CD4-positive, alpha-beta T cell (primary cell): ENCODE measurements at places on chromosomes 11 and 22. TPM values are rescaled to one million over a fixed set of nuclear protein-coding genes. Genes with fewer than 3 reads are reported as not detected.

DNA sequence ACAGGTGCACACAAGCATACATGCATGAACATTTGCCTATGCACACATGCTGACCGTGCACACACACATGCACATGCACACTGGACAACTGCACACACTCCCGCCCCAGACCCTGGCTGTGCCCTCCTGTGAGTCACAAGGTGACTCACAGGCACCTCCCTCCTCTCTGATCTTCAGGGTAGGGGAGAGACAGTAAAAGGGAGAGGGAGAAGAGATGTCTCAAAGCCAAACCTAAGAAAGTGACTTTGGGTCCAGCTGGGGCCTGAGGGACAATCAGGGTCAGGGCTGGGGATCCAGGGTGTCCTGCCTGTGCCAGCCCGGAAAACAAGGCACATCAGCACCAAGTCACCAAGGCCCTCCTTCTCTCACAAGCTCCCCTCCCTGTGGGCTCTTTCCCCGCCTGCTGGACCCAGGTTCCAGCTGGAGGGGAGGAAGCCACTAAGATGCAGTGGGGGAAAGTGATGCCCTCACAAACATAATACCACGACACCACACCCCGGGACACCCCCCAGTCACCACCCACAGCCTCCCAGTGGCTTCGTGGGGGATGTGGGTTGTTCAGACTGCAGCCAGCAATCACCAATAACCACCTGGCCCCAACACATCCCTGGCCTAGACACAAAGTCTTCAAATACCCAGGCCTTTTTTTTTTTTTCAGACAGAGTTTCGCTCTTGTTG lies 39.3 kb downstream of the PDGFB start:
- H3K4me1 ChIP-seq = peaks cover 26% of the 10 kb centered on the region
- no peaks in the 10 kb centered on the region for H3K27me3 ChIP-seq
- DNase-seq = peak; percentile 11

- H3K27me3 ChIP-seq = no peaks in the 10 kb centered on the region
- H3K27ac ChIP-seq = no peak overlapping the region
- H3K4me1 ChIP-seq = peaks cover 27% of the 10 kb centered on the region
- no peak for DNase-seq
Measured at GRCh38 chr11:119062779-119063178, 4.8 kb upstream of the VPS11 start.

DNA sequence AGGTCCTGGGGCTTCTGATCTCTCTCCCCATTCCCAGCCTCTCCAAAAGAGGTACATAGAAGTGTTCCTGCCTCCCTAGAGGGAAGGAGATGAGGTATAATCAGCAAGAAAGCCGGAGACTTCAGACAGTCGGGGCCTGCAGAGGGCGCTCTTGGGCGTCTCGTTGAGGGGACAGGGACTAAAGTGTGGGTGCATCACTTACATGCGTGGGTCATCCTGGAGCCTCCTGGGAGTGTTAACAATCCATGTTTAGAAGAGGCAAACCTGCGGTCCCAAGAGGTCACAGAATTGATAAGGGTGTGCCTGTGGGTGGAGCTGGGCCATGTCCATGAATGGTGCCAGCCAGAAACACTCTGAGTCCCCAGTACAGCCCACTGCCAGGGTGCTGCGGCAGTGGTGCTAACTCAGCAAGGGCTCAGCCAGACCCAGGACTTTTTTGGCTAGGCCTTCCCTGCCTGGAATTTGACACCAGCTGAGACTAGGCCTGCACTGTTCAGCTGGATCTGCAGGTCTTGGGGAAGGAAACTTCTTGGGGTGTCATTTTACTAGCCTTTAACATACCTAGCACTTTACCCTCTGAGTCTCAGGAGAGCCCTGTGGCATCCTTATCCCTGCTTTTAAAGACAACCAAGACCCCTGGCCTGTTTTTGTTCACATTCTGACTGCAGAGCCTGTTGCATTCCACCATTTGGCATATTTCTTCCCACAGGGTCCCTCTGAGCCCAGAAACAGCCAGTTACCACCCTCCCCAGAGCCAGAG lies 5.5 kb downstream of the YDJC start:
- peak; percentile 46 for DNase-seq
- peaks cover 58% of the 10 kb centered on the region for H3K4me1 ChIP-seq
- no peak overlapping the region for H3K27ac ChIP-seq

- peaks cover 13% of the 10 kb centered on the region for H3K27me3 ChIP-seq
- no peaks in the 10 kb centered on the region for H3K4me1 ChIP-seq
- H3K27ac ChIP-seq = no peak overlapping the region
- H3K36me3 ChIP-seq = no peaks in the 10 kb centered on the region
Measured at GRCh38 chr11:119578521-119579191, 150.3 kb downstream of the NECTIN1 start.

DNA sequence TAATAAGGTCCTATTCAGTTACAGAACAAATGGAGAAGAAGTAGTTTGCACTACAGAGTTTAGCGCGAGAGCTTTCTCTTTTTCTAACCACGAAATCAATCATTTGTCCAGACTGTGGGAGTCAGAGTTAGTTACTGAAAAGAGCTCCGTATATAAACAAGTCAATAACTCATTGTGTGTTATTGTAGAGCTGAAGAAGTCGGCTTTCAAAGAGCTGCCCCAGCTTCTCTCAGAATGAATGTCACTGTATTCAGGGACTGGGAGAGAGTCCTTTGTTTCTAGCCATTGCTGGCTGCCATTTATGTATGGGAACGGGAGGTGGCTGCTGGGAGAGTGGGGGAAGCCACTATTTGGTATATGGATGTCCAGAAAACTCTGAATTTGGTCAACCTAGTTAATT lies 227.8 kb downstream of the DCDC1 start:
- no peaks in the 10 kb centered on the region for H3K4me1 ChIP-seq
- DNase-seq = no peak
- no peaks in the 10 kb centered on the region for H3K36me3 ChIP-seq
- H3K27me3 ChIP-seq = no peaks in the 10 kb centered on the region
- H3K27ac ChIP-seq = no peak overlapping the region

- H3K4me3 ChIP-seq = peak overlapping the region; percentile 81
- H3K27me3 ChIP-seq = no peaks in the 10 kb centered on the region
- DNase-seq = peak; percentile 68
- peak overlapping the region; percentile 93 for H3K27ac ChIP-seq
- peaks cover 55% of the 10 kb centered on the region for H3K4me1 ChIP-seq
Measured at GRCh38 chr11:64340671-64341335, 799 bp downstream of the CCDC88B start.

- H3K4me1 ChIP-seq = peaks cover 48% of the 10 kb centered on the region
- H3K27ac ChIP-seq = peak overlapping the region; percentile 86
- no peak for DNase-seq
- no peak overlapping the region for H3K4me3 ChIP-seq
- peaks cover 48% of the 10 kb centered on the region for H3K36me3 ChIP-seq
- no peaks in the 10 kb centered on the region for H3K27me3 ChIP-seq
Measured at GRCh38 chr11:64804346-64805210, 1.6 kb upstream of the MAP4K2 start.

Gene RSF1
- total RNA-seq = 87.7 TPM

Gene MADD
- 161 TPM for total RNA-seq

Gene CARD16
- 22.4 TPM for total RNA-seq

Gene GP1BB
- total RNA-seq = not detected

- no peak overlapping the region for H3K4me3 ChIP-seq
- H3K27me3 ChIP-seq = no peaks in the 10 kb centered on the region
- H3K27ac ChIP-seq = no peak overlapping the region
Measured at GRCh38 chr11:60948250-60948649, 3.7 kb downstream of the SLC15A3 start.

GRCh38 chr11:33667819-33668467 lies 32.7 kb downstream of the C11orf91 start:
- H3K27ac ChIP-seq = no peak overlapping the region
- H3K4me1 ChIP-seq = no peaks in the 10 kb centered on the region
- H3K36me3 ChIP-seq = no peaks in the 10 kb centered on the region
- no peak for DNase-seq
- no peaks in the 10 kb centered on the region for H3K27me3 ChIP-seq

DNA sequence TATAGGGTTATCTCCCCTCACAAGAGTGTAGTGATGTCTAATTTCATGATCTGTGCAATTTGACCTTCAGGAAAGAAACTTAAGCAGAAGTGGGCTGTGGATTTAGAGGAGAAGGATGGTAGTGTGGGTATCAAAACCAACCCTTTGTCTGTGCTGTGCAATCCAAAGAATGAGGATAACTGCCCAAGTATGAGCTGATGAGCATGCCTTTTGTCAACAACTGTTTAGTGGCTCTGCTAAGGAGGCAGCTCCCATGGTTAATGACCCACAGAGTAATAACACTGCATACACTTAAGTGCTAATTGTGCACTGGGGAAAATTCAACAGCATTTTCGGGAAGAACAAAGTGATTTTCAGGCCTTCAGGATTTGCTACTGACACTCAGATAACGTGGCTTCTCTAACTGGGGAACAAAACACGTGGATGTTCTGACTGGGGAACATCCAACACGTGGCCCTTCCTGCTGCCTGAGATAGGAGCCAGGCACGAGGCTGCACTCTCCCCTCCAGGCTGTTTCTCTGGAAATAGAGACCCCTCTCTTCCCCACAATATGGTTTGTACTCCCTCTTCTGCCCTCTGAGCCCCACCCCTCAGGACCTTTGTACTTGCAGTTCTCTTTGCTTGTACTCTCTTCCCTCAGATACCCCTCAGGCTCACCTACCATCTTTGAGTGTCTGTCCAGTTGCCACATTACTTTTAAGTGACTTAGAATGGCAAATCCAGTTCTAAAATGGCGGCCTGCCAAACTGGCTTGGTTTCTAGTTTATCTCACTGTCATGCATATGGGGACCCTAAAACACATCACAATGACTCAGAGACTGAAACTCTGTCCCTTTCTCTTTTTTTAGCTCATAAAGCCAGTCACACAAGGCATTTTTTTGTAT lies 234.9 kb upstream of the POU2AF2 start:
- no peaks in the 10 kb centered on the region for H3K36me3 ChIP-seq
- H3K4me3 ChIP-seq = no peak overlapping the region
- H3K4me1 ChIP-seq = no peaks in the 10 kb centered on the region
- no peak overlapping the region for H3K27ac ChIP-seq

- peaks cover 7% of the 10 kb centered on the region for H3K27me3 ChIP-seq
- H3K36me3 ChIP-seq = no peaks in the 10 kb centered on the region
- no peak overlapping the region for H3K27ac ChIP-seq
- H3K4me1 ChIP-seq = no peaks in the 10 kb centered on the region
- DNase-seq = no peak
- H3K4me3 ChIP-seq = no peak overlapping the region
Measured at GRCh38 chr22:18994701-18995326, 58.7 kb upstream of the PRODH start.

DNA sequence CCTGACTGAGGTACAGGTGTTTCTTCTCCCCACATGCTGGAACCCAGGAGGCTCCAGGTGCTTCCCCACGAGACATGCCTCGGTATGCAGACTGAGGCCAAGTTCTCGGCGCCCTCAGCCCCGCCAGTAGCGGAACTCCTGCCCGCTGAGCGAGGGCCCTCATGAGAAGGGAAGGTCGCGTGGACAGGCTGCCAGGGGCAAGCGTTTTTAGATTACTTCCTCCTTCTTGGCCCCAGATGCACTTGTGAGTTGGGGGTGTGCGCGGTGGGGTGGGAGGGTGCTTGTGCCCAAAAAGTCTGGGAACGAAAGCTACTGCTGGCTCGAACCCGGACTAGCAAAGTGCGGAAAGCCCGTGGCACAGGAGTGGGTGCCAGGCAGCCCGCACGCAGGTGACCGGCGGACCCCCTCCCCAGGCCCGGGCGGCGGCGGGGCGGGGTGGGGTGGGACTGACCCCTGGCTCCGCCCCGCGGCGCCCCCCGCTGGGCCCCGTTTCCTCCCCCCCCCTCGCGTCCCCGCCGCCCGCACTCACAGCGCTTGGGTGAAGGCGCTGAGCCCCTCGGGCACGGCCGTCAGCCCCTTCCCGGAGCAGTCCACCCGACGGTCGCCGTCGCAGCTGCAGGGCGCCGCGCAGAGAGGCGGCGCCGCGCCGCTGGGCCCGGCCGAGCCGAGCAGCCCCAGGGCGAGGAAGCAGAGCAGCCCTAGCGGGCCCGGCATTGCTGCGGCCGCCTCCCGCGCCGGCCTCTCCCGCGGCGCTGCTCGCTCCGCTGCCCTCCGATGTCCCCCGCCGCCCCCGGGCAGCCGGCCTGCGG lies 797 bp downstream of the LGR4 start:
- H3K27ac ChIP-seq = no peak overlapping the region
- H3K27me3 ChIP-seq = peaks cover 18% of the 10 kb centered on the region
- H3K36me3 ChIP-seq = no peaks in the 10 kb centered on the region
- peak overlapping the region; percentile 57 for H3K4me3 ChIP-seq
- peaks cover 17% of the 10 kb centered on the region for H3K4me1 ChIP-seq
- peak; percentile 35 for DNase-seq

Gene PAX6
- not detected for total RNA-seq

DNA sequence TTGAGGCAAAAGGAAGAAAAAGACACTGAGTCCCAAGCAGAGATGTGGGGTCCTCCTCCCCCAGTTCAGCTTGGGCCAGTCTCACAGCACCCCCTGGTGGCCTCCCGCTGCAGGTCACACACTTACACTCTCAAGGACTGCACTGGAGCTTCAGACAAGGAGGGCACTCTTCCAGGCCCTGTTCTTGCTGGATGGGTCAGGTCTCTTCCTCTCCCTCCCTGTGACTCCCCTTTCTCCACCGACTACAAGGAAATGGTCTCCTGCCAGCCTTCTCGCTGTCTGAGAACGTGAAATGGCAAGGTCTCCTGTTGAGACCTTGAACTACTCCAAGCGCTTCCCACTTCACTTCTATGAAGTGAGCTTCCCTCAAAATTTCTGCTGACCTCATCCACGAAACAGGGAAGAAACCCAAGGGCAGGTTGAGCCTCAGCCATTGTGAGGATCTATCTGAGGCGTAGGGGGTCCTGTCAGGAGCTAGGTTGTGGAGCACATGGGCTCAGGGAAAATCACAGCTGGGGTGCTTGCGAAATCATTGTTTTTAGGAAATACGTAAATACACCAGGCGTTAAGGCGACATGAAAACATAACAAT lies 11.2 kb upstream of the IGLL1 start:
- H3K27me3 ChIP-seq = no peaks in the 10 kb centered on the region
- no peaks in the 10 kb centered on the region for H3K36me3 ChIP-seq
- no peak overlapping the region for H3K27ac ChIP-seq
- H3K4me3 ChIP-seq = no peak overlapping the region

DNA sequence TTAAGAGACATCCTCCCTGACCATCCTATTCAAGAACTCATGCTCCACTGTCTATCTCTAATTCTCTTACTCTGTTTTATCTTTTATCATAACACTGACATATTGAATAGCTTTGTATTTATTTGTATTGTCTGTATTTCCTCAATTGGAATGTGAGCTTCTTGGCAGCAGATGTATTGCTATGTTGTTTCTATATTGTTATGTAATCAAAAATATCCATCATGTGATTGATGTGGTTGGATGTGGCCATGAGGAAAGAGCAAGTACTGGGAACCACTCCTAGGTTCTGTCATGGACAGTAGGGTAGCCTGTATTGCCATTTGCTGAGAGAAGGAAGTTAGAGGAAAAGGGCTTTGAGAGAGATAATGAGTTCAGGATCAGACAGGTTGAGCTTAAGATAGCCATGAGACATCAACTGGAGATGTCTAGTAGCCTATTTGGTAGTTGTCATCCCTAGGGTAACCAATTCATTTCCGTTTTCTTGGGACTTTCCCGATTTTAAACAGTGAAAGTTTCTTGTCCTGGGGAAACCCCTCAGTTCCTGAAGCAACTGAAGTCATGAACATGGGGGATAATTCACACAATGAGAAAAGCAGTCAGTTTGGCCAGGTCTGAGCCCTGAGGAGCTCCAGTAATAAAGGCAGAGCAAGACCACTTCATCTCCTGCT lies 404.5 kb downstream of the INSC start:
- H3K27me3 ChIP-seq = no peaks in the 10 kb centered on the region
- no peak overlapping the region for H3K27ac ChIP-seq
- H3K4me1 ChIP-seq = no peaks in the 10 kb centered on the region
- no peaks in the 10 kb centered on the region for H3K36me3 ChIP-seq
- no peak for DNase-seq
- H3K4me3 ChIP-seq = no peak overlapping the region

Gene RAPSN
- 0.56 TPM for total RNA-seq

- DNase-seq = no peak
- no peaks in the 10 kb centered on the region for H3K4me1 ChIP-seq
- H3K27me3 ChIP-seq = no peaks in the 10 kb centered on the region
- no peak overlapping the region for H3K4me3 ChIP-seq
- H3K36me3 ChIP-seq = no peaks in the 10 kb centered on the region
Measured at GRCh38 chr11:134486704-134487103, 74.7 kb upstream of the B3GAT1 start.

Gene LGALS12
- not detected for total RNA-seq
